MV-4-11 (cell line): ENCODE measurements at places on chromosomes 7 and 10.
A peak's percentile ranks its signal among the peaks of the same experiment; 100 is the strongest.

- no peak for DNase-seq
These were observed 12.3 kb upstream of the SNX10 start for GRCh38 chr7:26279405-26279804.

DNA sequence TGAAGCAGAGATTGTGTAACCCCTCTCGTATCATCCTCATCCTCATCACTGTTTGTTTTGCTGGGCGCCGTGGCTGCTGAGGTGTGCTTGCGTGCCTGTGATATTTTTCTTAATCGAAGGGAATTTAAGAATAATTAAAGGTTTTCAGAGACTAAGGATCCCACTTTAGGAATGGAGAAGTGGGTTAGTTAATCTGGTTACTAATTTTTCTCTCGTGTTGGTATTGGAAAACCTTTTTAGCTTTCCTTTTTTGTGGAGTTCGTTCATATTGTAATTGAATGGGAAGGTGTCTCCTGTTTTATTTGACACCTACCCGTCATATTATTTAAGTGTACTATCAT is 1.3 kb downstream of the UBN2 start:
- no peak for DNase-seq

DNA sequence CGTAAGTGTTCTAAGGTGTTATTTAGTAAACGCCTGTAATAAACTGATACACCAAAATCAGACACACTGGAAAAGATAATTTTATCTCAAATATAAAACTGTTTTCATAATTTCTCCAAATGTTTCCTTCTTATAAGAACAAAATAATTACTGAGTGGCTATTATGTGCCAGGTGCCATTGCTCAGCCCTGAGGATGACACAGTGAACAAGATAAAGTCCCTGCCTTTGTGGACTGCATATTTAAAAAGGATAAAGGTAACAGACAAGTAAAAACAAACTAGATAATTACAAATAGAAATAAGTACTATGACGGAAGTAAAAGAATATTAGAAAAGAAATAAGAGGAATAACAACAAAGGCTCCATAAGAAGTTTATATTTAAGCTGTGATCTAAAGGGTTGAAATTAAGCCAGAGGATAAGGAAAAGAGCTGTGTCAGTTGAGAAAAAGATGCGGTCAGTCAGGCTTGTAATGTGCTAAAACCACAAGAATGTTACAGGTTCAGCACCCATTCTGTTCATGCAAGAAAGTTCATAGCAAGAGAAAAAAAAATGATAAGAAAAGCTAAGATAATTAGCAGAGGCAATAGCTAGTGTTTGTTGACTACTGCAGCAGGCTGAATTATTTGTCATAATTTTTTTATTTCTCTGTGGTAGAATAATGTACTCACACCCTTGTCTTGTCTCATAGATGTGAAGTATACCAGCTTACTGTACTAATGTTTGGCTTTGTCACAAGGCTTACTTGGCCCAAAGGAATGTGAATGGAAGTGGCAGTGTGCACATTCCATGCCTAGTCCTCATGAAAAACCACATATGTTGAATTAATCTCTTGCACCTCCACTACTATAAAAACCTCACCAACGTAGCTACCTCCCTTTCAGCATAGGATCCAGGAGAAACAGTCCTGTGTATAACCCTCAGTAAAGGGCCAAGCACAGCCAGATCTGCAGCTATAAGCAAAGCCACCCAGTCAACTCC is 75.1 kb downstream of the CRPPA start:
- DNase-seq: peak; percentile 13

DNA sequence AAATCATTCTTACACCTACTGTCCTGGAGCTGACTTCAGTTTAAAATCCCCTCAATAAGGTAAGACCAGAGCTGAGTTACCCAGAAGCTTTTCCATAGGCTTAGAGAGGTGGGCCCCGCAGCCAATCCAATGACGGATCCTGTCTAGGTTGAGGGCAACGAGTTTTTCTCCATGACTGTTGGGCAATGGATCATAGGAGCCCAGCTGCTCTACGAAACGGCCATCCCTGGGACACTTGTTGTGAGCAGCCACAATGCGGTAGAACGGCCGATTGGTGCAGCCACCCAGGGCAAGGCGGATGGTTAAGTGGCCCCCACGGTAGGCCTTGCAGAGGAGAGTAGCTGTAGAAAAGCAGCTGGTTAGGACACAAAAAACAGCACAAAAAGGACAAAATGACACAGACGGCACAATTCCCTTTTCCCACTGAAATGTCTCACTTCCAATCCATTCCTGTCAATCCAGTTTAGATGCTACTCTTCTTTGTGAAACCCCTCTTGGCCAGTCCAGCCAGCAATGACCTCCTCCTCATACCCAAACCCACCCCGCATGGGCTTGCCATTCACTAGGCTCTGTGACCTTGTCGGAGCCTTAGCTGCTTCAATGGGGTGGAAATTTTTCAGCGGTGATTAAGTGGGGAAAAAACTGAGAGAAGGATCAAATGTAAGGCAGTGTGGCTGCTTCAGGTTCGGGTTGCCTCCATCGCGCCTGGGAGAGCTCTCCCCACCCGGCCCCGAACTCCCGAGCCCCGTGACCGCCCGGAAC is 580 bp downstream of the MRPS16 start:
- peak; percentile 37 for DNase-seq

GRCh38 chr10:84200537-84201243 is 6.4 kb downstream of the CDHR1 start:
- DNase-seq: no peak

GRCh38 chr7:90276033-90276728 is 31.2 kb downstream of the CFAP69 start:
- DNase-seq: no peak

GRCh38 chr7:1931256-1931950 is 261.3 kb downstream of the ELFN1 start:
- DNase-seq: no peak

DNA sequence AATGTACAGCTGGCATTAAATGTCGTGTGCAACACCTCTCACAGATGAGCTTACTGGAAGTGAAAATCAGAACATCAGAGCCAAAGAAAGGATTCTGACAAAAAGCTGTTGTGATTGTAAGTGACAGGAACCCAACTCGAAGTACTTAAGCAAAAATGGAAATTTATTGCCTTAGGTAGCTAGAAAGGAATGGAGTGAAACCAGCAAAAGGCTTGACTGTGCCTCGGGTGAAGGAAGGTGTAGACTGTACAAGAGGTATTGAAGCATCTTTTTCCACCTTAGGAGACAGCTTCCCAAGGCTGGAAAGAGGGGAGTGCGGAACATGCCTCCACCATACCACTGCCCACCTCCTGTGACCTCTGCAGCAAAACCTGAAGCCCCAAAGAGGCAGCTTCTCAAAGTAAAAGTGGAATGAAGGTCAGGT is 27.3 kb upstream of the ITGB1 start:
- DNase-seq: no peak

DNA sequence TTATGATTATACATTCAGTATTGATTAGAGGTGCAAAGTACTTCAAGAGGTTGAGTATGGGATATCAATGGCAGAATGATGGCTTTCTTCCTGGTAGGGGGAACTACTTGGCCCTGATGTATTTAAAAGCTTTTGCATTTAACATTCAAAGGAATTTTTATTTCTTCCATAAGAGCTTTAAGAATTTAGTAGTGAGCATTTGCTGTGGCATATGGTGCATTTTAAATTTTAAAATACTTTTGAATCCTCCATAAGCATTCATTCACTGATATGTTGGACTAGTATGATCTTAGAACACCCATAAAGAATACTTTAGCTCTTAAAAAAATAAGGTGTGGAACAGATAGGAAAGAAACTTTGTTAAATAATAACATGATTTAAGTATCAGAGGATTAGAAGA is 191.9 kb upstream of the PPP1R3A start:
- DNase-seq: no peak

DNA sequence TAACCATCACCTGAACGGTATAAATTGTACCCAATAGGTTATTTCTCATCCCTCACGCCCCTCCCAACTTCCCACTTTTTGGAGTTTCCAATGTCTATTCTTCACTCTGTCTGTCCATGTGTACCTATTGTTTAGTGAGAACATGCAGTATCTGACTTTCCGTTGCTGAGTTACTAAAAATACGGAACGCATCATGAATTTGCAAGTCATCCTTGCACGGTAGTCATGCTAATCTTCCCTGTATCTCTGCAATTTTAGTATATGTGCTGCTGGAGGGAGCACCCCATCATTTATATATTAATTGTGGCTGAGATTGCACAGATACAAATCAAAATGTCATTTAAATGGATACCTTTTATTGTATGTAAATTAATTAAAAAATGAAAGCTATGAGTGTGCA is 75.7 kb upstream of the SFMBT2 start:
- no peak for DNase-seq

DNA sequence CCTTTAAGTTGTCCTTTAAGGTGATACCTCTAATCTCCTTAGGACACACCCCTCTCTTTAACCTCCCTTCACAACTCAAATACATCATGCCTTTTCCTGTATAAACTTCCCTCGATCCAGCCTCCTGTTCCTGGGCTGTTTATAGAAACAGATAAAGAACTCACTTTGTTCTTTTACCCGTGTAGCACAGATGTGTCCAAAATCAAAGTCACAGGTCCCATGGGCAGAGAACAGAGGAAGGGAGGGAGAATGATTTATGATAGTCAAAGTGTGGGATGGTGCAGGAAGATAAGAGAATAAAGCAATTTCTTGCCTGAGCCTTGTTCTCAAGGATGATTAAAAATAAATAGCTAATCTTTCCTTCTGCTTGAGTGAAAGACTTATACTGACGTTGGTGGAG is 50.3 kb upstream of the CABCOCO1 start:
- DNase-seq: no peak

DNA sequence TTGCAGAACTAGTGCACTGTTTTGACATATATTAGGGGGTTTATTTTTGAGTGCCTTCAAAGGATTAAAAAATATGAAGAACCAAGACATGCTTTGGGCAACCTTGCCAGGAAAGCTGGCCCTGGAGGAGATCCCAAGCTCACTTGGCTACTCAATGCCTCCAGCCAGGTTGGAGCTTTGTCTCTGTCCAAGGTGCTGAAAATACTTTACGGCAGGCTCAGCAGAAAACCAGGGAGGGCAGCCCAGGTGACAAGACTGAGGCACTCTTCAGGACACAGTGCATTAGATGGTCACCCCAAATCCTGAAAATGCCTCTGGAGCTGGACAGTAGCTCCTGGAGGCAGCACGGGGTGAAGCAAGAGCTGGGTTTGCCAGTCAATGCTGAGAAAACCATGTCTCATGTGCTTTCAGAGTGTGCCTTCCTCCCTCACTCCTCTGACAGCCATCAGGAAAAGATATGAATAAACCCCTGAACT is 5.8 kb upstream of the KCNH2 start:
- DNase-seq: no peak

GRCh38 chr7:28062197-28062991 is 118.2 kb downstream of the JAZF1 start:
- peak; percentile 65 for DNase-seq

- no peak for DNase-seq
These were observed 530.2 kb downstream of the GATA3 start for GRCh38 chr10:8584666-8585065.

- DNase-seq: no peak
These were observed 43.9 kb upstream of the EEPD1 start for GRCh38 chr7:36109013-36109627.

- DNase-seq: no peak
These were observed 160.3 kb upstream of the SEMA3A start for GRCh38 chr7:84354866-84355265.

GRCh38 chr10:56116684-56117083 is 244.4 kb downstream of the ZWINT start:
- DNase-seq: no peak

- peak; percentile 10 for DNase-seq
These were observed 2.7 kb upstream of the ARHGAP22 start for GRCh38 chr10:48607356-48608278.

GRCh38 chr7:11373546-11374142 is 400.0 kb downstream of the PHF14 start:
- DNase-seq: peak; percentile 1

DNA sequence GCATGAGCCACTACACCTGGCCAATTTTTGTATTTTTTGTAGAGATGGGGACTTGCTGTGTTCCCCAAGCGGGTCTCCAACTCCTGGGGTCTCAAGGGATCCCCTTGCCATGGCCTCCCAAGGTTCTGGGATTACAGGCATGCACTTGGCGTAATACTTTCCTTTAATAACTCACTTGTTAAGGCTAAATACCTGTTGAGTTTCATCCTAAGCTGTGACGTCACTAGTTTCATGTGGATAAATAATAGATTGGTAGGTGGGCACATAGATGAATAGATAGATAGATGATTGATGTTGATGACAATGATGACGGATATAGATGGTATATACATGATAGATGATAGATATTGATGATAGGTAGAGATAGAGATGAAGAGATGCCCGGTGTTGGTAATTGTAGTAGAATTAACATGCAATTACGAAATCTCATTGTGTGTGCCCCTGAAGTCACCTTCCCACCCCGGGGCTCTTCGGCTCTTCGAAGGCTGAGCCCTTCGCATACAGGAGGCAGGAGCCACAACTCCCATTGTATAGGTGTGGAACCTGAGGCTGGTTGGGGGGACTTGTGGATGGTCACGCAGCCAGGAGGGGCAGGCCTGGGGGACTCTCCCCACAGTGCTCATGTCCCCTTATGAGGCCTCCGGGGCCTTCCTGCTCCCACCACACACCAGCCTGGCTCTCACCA is 2.6 kb downstream of the GRIFIN start:
- DNase-seq: no peak

DNA sequence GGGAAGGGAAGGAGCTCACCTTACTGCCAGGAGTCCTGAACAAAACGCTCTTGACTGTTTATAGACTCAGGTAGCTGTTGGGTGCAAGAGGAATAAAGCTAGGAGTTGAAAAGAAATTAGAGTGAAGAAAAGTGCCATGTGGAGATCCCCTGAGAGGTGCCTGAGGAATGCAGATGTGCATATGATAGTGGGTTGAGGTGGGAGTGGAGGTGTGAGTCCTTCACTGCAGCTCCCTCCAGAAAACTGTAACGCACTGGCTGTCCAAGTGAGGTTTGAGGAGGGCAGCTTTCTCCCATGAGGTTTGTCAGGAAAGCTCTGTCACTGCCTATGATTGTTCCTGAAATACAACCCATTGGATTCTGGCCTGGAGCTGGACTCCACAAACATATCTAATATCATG is 904.8 kb upstream of the POT1 start:
- DNase-seq: no peak

GRCh38 chr7:2043316-2044039 is 189.3 kb downstream of the MAD1L1 start:
- DNase-seq: no peak

GRCh38 chr10:96338279-96338925 is 20.4 kb downstream of the OPALIN start:
- no peak for DNase-seq

- no peak for DNase-seq
These were observed 130.1 kb downstream of the CREB5 start for GRCh38 chr7:28542410-28542809.

GRCh38 chr10:78805176-78805575 is 263.6 kb upstream of the ZMIZ1 start:
- no peak for DNase-seq

GRCh38 chr7:30148951-30149459 is 14.2 kb downstream of the MTURN start:
- peak; percentile 43 for DNase-seq
